ENCODE measurements at places on chromosomes 7 and 10.

DNA sequence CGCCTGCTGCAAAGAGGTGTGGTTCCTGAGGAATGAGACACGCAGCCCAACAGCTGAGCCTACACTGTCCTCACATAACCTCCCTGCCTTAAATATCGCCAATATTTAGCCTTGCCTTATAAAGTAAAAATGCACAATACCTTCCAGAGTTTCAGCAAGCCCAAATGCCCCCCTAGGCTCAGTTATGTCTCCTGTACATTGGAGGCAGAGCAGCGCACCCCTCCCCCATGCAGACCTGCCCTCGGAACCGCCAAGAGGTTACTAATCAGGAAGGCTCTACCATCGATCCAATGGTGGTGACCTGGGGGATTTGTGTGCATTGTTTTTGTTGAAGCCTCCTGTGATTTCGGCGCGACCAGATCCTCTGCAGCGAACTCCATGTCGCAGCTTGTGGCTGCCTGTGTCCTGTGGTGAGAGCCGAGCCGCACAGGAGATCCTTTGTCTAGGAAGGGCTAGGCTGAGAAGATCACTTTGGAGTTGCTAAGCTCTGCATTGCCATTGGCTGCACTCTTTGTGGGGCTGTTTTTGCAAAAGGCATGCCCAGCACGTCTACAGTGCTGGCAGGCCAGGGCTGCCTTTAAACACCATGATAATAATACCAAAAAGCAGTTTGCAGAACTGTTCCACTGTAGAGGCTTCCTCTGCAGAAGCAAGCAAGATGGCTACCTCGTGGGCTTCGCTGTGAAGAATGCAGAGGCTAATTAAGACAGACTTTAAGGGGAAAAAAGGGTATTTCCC, 40.1 kb downstream of the TET1 start:
- peak; percentile 48 for DNase-seq

DNA sequence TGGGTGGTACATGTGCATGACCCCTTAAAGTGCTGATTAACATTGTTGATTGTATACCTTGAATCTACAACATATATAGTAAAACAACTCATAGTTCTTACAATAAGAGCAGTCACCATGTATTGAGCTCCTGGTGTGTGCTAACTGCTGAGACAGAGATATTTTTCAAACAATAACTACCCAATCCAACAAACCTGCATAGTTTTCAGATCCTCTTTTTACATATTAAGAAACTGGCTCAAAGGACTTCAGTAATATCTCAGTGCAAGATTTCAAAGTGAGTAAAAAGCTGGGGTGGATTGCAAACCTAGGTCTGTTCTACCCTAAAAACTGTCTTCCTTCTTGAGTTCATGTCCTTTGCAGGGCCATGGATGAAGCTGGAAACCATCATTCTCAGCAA, 272.2 kb downstream of the SNX13 start:
- no peak for DNase-seq

GRCh38 chr10:69385454-69386350, 31.0 kb downstream of the TACR2 start:
- no peak for DNase-seq

GRCh38 chr10:120805014-120805812, 45.9 kb upstream of the WDR11 start:
- no peak for DNase-seq

DNA sequence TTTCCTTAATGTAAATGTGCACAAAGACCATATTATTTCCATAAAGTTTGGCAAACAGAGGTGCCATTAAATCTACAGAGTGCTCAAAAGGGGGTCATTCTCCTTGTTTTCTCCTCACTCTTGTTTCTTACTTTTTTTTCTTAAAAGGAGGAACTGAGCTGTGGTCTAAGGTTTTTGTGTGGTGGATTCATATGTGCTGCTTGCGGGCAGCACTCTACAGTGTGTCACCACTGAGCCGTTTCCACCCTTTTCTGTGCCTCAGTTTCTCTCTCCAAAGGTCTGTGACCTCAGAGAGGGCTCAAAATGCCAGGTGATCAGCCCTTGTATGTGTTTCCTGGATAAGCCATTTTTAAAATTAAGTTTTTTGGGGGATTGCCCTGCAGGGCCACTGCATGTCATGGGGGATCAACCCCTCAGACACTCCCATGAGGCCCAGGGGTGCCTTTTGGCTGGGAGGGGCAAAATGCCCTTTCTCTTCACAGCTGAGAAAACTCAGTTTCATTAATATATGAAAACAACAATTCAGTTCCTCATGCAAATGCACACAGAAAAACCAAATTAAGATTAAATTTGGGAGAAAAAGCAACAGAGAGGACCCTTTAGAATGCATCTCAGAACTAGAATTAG, 56.9 kb upstream of the VOPP1 start:
- no peak for DNase-seq

GRCh38 chr7:44583146-44583865, 1.3 kb upstream of the TMED4 start:
- DNase-seq = no peak

DNA sequence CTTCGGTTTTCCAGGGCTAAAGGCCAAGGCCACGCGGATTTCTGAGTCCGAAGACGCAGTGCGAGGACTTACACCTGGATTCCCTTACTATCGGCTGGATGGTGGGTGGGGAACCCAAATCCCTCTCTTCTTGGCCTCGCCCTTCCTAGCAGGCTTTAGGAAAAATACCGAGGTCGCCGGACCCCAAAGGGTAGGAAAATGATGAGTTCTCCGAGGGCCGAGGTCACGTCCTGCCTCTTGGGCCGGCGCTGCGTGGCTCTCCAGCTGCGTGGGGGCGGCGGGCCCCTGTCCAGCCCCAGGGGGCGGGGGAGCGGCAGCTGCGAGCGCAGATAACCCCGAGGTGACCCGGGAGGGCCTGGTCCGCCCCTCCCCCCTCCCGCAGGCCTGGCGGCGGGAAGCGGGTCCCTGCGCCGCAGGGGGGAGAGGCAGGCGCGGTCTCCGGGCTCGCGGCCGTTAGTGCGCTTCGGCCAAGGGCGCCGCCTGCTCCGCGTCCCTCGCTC, 805 bp upstream of the HMX3 start:
- DNase-seq = no peak

DNA sequence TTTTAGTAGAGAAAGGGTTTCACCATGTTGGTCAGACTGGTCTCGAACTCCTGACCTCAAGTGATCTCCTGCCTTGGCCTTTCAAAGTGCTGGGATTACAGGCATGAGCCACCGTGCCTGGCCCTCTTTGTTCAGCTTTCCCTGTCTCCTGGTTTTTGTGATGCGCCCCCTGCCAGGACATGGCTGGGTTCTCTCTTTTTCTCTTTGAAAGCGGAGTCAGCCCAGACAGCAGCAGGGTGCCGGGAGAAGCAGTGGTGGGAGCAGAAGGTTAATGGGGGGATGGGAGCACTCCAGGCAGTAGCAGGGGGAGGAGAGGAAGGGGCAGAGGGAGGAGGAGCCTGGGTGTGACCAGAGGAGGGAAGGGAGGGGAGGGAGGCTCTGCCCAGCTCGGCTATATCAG, 1.8 kb downstream of the MUC3A start:
- no peak for DNase-seq

DNA sequence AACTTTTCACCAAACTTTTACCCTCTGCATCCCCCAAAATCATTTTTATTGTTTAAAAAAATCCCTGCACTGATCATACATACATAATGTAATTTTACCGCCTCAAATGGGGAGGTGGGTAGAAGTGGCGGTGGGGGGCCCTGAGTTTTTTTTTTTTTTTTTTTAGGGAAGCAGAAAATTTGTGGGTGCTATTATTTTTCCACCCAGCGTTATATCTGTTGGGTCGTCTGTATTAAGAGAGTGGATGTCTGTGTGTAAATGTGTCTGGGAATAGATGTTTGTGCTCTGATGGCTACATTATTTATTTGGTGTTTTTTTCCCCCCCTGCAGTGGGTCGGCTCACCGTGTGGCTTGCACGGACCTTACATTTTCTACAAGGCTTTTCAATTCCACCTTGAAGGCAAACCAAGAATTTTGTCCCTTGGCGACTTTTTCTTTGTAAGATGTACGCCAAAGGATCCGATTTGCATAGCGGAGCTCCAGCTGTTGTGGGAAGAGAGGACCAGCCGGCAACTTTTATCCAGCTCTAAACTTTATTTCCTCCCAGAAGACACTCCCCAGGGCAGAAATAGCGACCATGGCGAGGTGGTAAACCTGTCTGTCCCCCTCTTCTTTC, 438 bp downstream of the ARID5B start:
- DNase-seq = no peak

- DNase-seq = no peak
These were observed 450.0 kb downstream of the SUGCT start for GRCh38 chr7:40584667-40585433.

GRCh38 chr10:48551861-48552591, 52.8 kb downstream of the ARHGAP22 start:
- DNase-seq = no peak

Data from CD4-positive, alpha-beta T cell treated with Interleukin-6 at 100 ng/mL for 8 hours (primary cell).